ENCODE measurements at places on chromosomes 2 and 18.

DNA sequence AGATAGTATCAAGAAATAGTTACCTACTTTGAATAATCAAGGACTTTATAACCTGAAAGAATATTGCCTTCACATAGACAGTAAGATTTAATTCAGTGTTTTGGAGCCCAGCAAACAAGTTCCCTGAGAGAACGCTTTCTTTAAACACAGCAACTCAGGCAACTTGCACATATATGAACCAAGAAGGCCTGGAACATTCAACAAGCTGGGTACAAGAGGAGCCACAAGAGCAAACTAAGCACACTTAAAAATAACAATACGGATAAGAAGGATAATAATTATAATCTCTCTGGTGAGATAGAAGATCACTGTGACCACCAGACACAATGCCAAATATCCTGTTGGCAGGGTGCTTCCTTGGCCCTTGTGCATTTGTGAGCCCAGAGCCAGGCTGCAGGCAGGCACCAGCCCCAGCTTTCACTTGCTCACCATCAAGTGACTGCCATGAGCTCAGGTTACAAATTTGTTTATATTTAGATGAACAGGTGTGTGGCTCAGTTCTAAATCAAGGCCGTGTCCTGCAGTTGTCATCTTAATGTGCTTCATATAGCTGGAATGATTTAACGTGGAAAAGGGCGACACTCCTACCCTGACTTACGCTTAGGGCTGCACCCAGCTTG lies 446.6 kb downstream of the IRS1 start:
- DNase-seq: no peak

- DNase-seq: no peak
These were observed 57.4 kb downstream of the SPP2 start for GRCh38 chr2:234107861-234108260.

DNA sequence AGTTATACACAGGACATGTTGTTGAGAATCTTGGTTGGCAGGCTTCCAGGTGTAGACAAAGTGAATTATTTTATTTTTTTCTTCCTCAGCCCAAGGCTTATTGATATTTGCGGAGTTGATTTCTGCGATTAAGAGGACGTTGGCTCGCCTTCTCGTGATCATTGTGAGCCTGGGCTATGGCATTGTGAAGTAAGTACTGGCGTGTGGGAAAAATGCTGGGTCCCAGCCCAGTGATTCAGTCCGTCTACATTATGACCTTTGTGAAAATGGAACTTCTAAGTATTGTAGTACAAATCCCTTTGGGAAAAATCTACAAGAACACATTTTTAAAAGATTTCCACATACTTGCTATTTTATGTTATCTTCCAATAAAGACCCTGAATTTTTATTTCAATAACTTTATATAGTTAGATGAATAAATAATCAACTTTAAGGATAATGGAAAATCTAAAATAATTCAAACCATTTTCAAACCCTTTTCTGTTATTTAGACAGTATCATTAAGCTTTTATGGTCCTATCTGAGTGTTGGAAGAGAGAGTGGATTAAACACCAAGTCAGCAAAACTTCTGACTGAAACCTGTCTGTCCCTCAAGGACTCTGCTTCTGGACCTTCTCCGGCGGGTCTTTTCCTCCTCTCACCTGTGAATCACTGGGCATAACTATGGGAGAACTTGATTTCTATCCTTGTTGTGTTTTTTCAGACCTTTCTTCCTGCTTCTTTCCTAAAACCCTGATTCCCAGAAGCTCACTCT lies 31.0 kb downstream of the TMEM87B start:
- no peak for DNase-seq

DNA sequence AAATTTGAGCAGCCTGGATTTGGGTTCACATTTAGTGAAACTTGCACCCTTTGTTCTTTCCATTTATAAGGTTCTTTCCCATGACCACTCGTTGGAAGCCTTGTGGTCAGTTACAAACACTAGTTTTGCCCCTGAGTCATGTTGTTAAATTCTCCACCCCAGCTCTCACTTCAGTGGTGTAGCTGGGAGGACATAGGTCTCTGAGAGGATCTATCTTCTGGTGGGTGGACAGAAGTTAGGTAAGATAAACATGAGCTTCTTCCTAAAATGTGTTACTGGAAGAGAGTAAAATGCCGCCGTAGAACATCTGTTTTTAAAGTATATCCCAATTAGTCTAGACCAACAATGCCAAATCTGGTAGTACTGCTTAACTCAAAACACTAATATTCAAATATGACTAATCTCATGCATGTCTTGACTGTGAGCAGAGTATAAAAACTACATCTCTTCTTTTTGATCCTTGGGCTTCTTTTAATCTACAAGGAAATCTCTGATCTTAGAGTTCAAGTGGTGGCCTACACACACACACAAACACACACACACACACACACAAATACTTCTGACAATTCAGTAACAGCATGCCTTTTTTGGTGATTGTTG lies 162.6 kb upstream of the FN1 start:
- no peak for DNase-seq

- no peak for DNase-seq
These were observed 199.7 kb downstream of the LRRTM4 start for GRCh38 chr2:77322431-77322830.

- no peak for DNase-seq
These were observed 67.8 kb downstream of the NXPH2 start for GRCh38 chr2:138712212-138712979.

- DNase-seq: no peak
These were observed 40.1 kb downstream of the TMEM17 start for GRCh38 chr2:62465741-62466502.

GRCh38 chr2:144825331-144826020 lies 305.6 kb upstream of the ZEB2 start:
- no peak for DNase-seq

- DNase-seq: no peak
These were observed 8.4 kb downstream of the POMC start for GRCh38 chr2:25159949-25160348.

- peak; percentile 31 for DNase-seq
These were observed 697 bp downstream of the KCMF1 start for GRCh38 chr2:84971510-84972206.

GRCh38 chr18:51884039-51884438 lies 456.0 kb upstream of the DCC start:
- DNase-seq: no peak

DNA sequence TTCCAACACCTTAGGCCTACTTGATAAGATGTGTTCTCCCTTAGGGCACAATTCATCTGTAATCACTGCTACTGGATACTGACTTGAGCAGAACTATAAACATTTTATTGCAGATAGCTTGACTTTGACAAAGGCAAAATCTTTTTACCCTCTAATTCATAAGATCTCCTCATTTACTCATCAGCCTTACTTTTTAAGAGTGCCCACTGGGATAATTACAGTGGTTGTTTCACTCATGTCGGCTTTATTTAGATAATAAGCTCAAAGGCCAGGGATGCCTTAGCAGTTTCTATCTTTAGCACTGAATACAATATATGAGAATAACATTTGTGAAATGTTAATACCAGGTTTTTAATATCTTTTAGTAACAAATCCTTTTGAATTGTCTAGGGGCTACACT lies 144.0 kb downstream of the DLGAP1 start:
- DNase-seq: no peak

GRCh38 chr2:152200565-152201465 lies 25.3 kb upstream of the STAM2 start:
- no peak for DNase-seq

DNA sequence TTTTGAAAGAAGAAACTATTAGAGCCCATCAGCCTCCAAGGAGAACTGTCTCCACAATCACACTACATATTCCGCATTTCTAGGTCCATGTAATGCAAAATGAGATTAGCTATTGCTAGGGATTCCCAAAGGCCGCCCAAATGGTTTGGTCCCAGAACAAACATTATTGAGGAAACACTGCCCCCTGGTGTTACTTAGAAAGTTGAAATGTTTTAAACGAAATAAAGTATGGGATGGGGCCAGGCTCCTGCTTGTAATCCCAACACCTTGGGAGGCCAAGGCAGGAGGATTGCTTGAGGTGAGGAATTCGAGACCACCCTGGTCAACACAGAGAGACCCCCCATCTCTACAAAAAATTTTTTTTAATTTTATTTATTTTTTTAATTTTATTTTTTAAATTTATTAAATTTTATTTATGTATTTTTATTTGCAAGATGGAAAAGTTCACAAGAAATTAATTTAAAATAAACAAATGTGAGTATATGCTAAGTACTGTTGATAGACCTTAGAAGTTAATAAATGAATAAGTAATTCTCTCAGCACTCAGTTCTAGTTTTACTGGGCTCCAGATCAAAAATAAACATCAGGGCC lies 5.5 kb downstream of the NHEJ1 start:
- DNase-seq: no peak

- DNase-seq: no peak
These were observed 335.2 kb downstream of the KCNJ3 start for GRCh38 chr2:155033652-155034051.

GRCh38 chr2:105072039-105072438 lies 34.2 kb downstream of the MRPS9 start:
- DNase-seq: no peak

- DNase-seq: no peak
These were observed 59.5 kb downstream of the MFSD6 start for GRCh38 chr2:190467575-190468083.

DNA sequence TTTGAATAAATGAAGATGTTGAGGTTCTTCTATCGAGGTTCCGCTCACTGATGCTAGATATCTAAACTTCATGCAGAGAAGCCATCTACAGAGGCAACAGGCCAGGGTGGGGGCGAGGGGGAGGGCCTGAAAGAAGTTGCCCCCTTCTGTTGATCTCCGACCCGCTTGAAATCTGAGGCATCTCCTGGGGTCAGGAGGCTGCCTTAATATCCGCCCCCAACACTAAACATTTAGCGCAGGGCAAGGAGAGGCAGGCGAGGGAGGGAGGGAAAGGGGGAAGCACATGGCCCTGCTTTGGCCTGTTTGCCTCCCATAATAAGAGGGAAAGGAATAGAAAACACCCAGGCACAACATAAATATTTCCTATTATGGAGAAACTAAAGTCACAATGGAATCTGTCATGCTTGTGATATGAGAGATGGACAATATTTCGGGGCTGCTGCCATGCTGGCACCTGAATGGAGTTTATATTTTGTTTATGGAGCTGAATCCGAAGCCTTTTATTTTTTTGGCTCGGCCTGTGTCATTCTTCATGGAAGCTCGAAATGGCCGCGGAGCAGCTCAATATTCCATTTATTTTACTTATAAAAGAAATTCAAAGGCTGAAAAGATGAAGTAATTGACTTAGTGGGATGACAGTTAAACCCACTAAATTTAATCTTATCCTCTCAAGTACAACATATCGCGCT lies 221.1 kb downstream of the INSIG2 start:
- no peak for DNase-seq

DNA sequence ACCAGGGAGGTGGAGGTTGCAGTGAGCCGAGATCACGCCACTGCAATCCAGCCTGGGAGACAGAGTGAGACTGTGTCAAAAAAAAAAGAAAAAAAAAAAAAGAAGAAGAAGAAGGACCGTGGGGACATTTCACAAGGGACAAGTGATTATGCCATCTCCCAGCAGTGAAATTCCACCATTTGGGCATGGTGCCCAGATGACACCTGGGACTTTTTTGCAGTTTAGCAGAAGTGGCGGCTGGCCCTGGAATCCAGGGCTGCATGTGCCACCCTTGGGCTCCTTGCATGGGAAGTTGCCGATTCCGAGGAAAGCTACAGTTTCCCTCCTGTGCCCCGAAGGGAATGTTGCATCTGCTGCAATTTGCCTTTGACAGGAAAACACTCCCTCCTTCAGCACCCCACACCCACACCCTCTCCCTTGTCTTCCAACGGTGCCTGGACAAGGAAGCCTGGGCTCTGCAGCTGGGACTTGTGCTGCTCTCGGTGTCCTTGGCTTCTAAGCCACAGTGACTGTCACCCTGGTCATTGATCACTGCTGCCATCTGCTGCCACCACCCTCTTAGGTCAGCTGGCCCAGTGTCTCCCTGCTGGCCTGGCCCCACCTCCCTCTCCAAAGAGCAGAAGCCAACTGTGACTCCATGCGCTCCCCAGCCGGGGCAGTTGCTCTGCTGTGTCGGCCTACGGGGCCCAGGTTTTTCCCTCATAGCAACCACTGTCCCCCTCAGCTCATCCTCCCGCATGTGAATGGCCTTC lies 56.4 kb upstream of the LRRC30 start:
- DNase-seq: no peak

DNA sequence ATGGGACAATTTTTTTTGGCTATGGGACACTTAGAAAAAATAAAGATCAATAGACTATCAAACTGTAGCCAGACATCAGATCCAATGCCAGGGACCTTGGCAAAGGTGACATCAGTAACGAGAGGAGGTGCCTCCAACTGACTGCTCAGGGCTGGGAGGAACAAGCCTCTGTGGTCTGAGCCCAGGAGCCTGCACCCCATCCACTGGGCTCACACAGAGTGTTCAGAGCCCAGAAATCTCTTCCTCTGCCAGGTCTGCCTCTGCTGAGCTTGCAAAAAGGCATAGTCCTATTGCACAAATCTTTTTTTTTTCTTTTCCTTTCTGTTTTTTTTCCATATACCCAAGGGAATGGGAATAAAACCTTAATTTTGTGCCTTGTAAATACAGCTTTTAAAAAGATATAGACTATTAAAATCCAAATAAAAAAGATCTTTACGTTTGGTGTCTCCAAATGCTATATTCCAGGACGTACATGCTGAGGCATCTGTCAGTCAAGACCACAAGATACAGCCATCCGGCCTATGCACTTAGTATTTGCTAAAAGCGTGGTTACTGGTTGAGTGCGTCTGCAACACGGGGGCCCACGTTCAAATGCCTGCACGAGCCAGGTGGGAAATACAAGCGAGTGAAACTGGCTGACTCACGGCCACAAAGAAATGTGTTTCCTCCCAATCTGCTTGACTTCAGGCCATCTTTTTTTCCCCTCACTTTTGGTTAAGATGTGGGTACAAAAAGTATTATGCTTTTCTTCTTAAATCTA lies 7.8 kb upstream of the ARHGAP25 start:
- DNase-seq: peak; percentile 58

GRCh38 chr18:48541747-48542400 lies 3.0 kb downstream of the CTIF start:
- no peak for DNase-seq

DNA sequence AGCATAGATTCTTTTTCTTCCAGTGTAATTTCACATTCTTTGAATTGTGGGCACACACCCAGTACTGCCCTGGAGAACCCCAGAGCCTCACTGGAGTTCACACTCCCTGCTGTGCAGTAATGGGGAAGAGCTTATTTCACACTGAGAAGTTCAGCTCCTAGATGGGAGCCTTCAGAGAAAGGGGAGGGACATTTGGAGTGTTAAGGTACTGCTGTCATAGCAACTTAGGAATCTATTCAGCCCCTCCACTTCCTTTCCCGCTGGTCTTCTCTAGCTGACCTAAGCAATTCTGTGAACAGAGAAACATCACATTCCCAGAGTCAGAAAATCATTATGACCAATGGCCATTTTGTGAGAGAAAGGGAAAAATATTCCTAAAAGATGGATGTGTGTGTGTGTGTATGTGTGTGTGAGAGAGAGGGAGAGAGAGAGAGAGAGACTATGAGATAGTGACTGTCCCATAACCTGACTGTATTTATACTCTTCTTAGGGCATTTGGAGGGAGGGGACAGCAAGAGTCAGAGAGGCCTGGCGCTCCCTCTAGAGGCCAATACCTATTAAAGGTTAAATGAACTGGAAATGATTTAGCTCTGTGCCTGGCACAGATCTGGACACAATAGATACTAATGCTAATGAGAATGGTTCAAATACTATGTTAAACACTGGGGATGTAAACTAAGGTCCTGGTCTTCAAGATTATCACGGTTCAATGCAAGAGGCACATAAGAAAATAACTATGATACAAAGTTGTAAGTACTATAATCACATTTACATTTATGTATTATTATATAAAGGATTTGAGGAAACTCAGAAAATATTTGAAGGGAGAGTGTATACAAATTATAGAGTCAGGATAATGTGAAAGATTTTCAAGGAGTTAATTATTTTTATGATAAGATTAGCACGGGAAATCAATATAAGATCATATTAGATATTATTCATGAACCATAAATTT lies 41.5 kb upstream of the RPE start:
- peak; percentile 8 for DNase-seq
